ENCODE measurements at places on chromosomes 1 and 21.

- DNase-seq: no peak
Measured at GRCh38 chr1:46364612-46365011, 24.0 kb downstream of the NSUN4 start.

DNA sequence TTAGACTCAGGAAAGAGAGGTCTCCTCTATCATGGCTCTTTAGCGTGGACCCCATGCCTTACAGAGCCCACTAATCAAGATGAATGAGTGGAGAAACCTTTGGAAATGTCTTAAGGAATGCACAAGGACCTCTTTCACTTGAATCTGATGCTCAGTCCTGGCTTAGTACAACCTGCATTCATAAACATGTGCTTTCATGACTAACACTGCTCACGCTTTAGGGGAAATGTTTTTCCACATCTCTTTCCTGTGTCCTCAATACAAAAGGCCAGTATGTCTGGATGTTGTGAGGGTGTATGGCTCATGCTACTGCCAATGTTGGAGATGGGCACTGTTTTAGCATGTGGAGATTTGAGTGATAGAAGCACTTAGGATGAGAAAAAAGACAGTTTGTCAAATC lies 14.2 kb upstream of the GNG12 start:
- DNase-seq: no peak

- no peak for DNase-seq
Measured at GRCh38 chr1:59856725-59857338, 42.1 kb downstream of the HOOK1 start.

GRCh38 chr1:33429856-33430691 lies 821 bp downstream of the PHC2 start:
- no peak for DNase-seq

GRCh38 chr1:114558544-114558943 lies 22.9 kb downstream of the BCAS2 start:
- no peak for DNase-seq

DNA sequence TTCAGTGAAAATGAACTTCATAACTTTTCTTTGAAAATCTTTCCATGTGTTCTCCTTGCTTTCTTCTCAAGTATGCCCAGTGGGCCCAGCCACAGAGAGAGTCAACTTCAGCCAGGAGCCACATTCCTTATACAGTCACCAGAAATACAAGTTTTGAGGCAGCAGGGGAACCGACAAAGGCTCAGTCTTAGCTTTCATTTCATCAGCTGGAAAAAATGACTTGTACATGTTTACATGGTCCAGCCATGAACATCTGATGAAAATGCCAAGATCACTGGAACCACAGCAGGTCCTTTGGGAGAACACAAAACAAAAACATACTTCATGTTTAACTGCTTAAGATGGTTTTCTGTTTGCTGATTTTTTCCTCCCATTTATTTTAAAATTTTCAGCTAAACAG lies 72.5 kb downstream of the SYDE2 start:
- DNase-seq: no peak

DNA sequence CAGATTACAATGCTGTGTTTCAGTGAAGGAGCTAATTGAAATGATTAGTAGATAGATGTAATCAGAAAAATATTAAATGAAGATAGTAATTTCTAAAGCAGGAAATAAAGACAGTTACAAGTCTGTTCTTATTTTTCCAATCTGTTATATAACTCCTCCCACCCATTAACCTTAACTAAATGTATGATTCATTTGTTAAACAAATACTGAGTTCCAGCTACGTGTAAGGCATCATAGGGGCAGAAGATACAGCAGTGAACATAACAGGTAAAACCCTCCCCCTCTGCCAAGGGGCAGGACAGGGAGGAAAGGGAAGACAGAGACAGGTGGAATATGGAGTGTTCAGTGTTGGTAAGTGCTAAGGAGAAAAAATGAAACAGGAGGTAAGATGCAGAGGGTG lies at the start of gene FAM177B:
TSS of gene FAM177B (plus strand) at position 231 of the 400 bp plus-strand sequence. CDS start 9,344 bp downstream, outside the sequence.
- no peak for DNase-seq

GRCh38 chr1:211596418-211597181 lies 17.6 kb upstream of the SLC30A1 start:
- DNase-seq: no peak

DNA sequence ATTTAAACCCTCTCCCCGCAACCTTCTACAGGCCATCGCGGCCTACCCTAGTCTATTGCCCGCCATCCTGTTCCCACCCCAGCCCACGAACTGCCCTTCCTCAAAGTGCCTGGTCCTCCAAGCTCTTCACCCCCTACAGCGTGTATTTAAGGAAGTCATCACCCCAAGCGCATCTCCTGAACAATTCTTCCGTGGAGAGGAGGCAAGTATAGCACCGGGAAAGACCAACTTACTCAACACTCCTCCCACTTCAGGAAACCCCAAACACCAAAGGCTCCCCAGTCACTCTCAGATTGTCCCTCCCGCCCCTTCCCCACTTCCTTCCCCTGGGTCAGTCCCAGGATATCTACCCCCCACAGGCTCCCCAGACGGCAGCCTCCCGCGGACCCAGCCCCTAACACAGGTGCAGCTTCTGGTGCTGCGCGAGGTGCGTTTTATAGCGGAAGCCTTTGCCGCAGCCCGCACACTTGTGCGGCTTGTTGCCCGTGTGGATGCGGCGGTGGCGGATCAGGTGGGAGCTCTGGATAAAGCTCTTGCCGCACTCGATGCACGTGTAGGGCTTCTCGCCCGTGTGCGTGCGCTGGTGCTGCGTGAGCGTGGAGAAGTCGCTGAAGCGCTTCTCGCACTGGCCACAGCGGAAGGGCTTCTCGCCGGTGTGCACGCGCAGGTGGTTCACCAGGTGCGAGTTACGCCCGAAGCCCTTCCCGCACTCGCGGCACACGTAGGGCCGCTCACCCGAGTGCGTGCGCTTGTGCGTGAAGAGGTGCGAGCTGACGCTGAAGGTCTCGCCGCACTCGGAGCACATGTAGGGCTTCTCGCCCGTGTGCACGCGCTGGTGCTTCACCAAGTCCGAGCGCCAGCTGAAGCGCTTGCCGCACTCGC lies 25.5 kb downstream of the ZNF697 start:
- no peak for DNase-seq

GRCh38 chr21:14547834-14548513 lies 1.9 kb upstream of the SAMSN1 start:
- DNase-seq: no peak

- no peak for DNase-seq
Measured at GRCh38 chr1:38452246-38452645, 405.7 kb upstream of the POU3F1 start.

DNA sequence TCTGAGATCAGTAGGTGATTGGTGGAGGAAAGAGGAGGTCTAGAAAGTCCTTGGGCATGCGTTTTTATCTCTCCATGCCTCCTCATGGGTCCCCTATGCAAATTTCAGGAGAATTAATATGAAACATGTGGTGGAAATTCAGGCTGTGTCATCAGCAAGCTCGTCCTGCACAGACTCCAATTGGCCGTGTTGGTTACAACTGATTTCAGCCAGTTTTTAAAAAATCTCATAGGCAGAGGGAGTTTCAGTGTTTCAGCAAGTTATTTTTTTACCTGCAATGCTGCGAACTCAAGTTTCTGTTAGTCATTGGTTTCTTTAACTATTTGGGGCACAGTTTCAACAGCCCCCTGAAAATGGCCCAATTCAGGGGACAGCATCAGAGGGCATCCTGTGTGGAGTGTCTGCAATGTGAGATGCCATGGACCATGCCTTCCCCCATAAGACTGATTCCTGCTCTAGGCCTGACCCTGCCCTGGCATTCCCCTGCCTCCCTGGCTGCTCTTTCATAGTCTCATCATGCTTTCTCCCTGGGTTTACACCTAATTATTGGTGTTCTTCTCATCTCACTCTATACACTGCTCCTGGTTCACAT lies 59.9 kb downstream of the C1orf198 start:
- DNase-seq: no peak

- no peak for DNase-seq
Measured at GRCh38 chr1:175678471-175678870, 64.9 kb downstream of the TNR start.

GRCh38 chr1:29579821-29580425 lies 343.6 kb downstream of the PTPRU start:
- DNase-seq: no peak

DNA sequence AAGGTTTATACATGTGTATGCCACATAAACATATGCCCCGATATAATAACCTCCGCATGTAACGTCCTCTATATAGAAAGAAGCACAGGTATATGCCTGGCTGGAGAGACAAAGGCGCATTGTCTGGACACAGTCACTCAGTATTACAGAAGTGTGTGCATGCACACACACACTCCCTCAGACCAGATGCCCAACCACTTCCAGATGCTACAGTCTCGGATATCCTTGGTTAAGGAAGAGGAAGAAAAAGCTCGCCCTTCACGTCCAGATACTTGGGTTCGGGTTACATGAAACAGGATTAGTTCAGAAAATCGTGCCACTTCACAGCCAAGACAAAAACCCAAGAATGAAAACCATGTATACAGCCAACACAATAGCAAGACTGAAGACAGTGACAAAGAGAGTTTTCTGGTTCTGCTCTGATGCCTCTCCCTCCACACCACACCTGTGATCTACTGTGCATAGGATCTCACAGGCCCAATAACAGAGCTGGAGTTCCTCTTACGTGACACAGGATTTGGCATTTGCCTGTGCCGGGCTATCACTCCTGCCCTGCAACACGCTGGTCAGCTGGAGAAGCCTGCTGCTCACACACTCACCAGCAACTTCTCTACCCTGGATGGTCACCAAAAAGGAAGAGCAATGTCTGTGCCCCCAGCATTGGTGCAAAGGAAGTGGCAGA lies 75.0 kb downstream of the SSBP3 start:
- DNase-seq: no peak

Measured in activated CD8-positive, alpha-beta memory T cell treated with anti-CD3 and anti-CD28 coated beads for 1 hour (primary cell).